ENCODE measurements at places on chromosomes 7 and 10. TPM values are rescaled to one million over a fixed set of nuclear protein-coding genes. Genes with fewer than 3 reads are reported as not detected.

The OPALIN gene
- not detected for total RNA-seq

The GRM3 gene
- total RNA-seq, result not detected

The IFIT1B gene
- total RNA-seq, result 0.24 TPM

The FFAR4 gene
- not detected for total RNA-seq

The SPDYE2 gene
- total RNA-seq, result 0.16 TPM

The OPN4 gene
- 0.19 TPM for total RNA-seq

The NPFFR1 gene
- total RNA-seq, result not detected

The GHRHR gene
- total RNA-seq, result not detected

DNA sequence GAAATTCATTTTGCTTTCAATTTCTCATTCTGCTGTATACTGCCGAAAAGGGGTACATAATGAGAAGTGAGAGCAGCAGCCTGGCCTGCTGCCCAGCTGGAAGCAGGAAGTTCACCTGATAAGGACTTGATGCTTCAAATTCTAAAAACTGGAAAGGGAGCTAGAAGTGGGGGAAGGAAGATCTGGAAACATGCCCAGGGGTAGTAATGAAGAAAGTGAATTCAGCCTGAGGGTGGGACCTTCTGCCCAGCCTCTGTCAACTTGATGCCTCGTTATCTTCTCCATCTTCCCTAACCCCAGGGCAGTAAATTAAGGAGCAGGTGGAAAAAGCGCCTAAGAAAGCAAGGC is 69.4 kb downstream of the ARMH3 start:
- peaks cover 18% of the 10 kb centered on the region for H3K4me1 ChIP-seq
- H3K4me3 ChIP-seq, result no peak overlapping the region
- H3K27ac ChIP-seq, result no peak overlapping the region
- H3K27me3 ChIP-seq, result no peaks in the 10 kb centered on the region
- H3K36me3 ChIP-seq, result peaks cover 51% of the 10 kb centered on the region
- peak; percentile 61 for DNase-seq

DNA sequence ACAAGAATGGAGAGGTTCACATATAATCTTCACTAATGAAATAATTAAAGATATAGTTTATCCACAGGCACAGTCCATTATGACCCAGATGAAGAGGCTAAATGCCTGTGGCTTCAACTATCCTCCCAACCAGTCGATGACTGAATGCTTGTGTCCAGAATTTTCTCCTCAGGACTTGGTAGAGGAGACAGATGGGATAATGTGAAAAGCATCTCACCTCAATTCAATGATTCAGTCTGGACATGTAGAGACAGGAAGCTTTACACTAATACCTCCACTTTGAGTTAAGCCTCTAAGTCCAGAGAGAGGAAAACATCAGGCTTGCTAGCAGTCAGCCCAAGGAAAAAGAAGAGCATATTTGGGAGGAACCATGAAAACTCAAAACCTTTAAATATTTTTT is 59.1 kb upstream of the COL1A2 start:
- no peaks in the 10 kb centered on the region for H3K27me3 ChIP-seq
- H3K36me3 ChIP-seq, result no peaks in the 10 kb centered on the region
- H3K4me1 ChIP-seq, result no peaks in the 10 kb centered on the region
- no peak for DNase-seq

GRCh38 chr7:134599371-134599770 is 47.3 kb upstream of the BPGM start:
- DNase-seq, result no peak
- H3K4me3 ChIP-seq, result no peak overlapping the region
- H3K36me3 ChIP-seq, result no peaks in the 10 kb centered on the region

DNA sequence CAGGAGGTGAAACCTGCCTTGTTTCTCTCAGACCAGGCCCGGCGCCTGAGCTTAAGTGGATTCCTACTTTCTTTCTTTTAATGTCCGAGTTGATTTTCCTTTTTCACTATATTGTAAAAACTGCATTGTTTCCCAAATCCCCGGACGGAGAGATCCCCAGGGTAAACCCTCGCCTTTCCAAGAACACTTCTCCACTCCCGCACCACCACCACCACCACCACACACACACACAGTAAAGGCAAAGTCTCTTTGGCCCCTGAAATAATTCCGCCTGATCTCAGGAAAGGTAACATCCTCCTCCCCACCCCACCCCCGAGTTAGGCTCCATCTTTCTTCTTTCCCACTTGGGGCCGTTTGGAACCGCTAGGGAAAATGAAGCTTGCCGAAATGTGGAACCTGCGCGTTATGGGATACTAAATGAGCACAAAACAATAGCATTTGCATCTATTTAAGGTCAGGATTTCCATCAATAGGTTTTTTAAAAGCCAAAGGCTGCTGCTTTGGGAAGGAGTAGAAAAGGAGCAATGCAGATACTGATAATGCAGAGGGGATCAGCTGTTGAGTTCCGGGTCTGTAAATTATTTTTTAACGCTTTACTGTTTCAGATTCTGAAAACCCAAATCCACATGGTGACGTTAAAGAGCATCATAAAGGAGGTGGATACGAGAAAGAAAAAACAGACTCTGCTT is 2.5 kb downstream of the HPSE2 start:
- H3K4me1 ChIP-seq, result no peaks in the 10 kb centered on the region
- peak overlapping the region; percentile 49 for H3K4me3 ChIP-seq
- DNase-seq, result no peak
- no peak overlapping the region for H3K27ac ChIP-seq
- no peaks in the 10 kb centered on the region for H3K36me3 ChIP-seq
- peaks cover 26% of the 10 kb centered on the region for H3K27me3 ChIP-seq

GRCh38 chr7:117165656-117166055 is 157.2 kb downstream of the WNT2 start:
- no peaks in the 10 kb centered on the region for H3K36me3 ChIP-seq
- H3K27me3 ChIP-seq, result no peaks in the 10 kb centered on the region
- no peak overlapping the region for H3K4me3 ChIP-seq
- peak overlapping the region; percentile 11 for H3K27ac ChIP-seq
- H3K4me1 ChIP-seq, result peaks cover 7% of the 10 kb centered on the region

GRCh38 chr7:150939466-150939865 is 38.7 kb downstream of the KCNH2 start:
- no peak overlapping the region for H3K4me3 ChIP-seq
- no peaks in the 10 kb centered on the region for H3K36me3 ChIP-seq
- DNase-seq, result no peak
- peaks cover 14% of the 10 kb centered on the region for H3K4me1 ChIP-seq
- no peaks in the 10 kb centered on the region for H3K27me3 ChIP-seq
- no peak overlapping the region for H3K27ac ChIP-seq

DNA sequence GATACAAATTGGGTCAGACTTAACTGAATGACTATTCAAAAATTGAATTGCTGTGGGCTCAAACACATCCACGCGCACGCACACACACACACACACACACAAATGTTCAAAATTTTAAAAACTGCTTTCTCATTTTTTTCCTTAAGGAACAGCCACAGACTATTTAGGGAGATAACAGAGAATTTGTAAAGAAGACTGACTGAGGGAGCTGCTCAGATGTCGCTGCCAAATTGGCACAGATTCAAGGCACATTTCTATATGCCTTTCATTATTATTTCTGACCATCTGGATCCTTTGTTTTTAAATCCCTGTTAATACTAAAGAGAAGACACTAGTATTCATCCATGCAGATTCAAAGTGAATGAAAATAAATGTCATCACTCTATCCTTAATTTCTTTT is 154.8 kb downstream of the DGKB start:
- no peaks in the 10 kb centered on the region for H3K4me1 ChIP-seq
- DNase-seq, result no peak
- H3K27ac ChIP-seq, result no peak overlapping the region
- H3K4me3 ChIP-seq, result no peak overlapping the region

- peak overlapping the region; percentile 95 for H3K27ac ChIP-seq
- no peaks in the 10 kb centered on the region for H3K4me1 ChIP-seq
- no peaks in the 10 kb centered on the region for H3K27me3 ChIP-seq
- no peak for DNase-seq
- peaks cover 54% of the 10 kb centered on the region for H3K36me3 ChIP-seq
These were observed 120.8 kb upstream of the PDLIM1 start for GRCh38 chr10:95411635-95412034.

DNA sequence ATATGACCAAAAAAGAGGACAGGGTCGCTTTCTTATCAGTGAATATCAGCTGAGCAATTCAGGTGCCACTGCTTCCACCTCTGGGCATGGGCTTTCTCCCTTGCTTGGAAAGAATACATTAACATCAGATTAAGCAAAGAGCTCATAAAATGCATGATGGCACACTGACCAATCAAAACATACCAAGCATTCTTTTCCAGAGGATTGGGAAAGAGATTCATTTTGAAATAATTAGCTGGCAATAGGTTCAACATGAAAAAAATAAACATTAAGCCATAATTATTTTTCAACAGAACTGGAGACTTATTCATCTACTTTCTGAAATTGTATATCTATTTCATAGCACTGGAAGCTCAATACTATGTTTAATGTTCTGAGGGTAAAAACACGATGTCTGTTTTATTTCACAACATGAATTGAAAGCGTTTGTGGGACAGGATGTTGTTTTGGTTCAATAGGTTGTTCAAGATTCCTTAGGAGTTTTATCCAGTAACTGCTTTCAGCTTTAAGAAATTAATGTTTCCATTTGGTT is 53.2 kb downstream of the TFAM start:
- no peaks in the 10 kb centered on the region for H3K27me3 ChIP-seq
- DNase-seq, result no peak
- no peaks in the 10 kb centered on the region for H3K36me3 ChIP-seq

DNA sequence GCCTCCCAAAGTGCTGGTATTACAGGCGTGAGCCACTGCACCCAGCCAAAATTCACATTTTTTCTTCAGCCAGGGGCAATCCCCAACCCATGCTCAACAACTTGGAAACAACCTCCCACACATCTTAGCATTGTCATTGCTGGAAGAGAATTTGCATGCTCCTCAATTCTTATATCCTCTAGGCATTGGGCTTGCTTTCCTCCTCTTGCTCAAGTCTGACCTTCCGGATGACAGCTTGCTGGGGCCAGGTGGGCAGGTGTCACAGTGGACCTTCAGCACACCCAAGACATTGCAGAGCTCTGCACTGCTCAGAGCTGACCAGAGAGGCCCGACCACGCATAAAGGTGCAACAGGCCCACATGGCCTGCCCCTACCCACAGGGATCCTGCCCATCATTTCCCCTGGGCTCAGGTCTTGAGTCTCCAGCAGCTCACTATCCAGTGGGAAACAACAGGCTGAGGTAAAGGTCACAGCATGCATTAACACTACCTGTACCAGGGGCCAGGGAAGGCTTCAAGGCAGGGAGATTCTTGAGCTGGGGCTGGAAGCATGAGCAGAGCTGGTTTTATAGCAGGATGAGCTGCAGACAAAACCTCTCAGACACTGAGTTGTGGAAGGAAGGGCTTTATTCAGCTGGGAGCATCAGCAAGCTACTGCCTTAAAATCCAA is 6.8 kb upstream of the GPR15LG start:
- no peak overlapping the region for H3K27ac ChIP-seq
- no peaks in the 10 kb centered on the region for H3K36me3 ChIP-seq
- no peaks in the 10 kb centered on the region for H3K4me1 ChIP-seq
- H3K4me3 ChIP-seq, result no peak overlapping the region
- no peak for DNase-seq

DNA sequence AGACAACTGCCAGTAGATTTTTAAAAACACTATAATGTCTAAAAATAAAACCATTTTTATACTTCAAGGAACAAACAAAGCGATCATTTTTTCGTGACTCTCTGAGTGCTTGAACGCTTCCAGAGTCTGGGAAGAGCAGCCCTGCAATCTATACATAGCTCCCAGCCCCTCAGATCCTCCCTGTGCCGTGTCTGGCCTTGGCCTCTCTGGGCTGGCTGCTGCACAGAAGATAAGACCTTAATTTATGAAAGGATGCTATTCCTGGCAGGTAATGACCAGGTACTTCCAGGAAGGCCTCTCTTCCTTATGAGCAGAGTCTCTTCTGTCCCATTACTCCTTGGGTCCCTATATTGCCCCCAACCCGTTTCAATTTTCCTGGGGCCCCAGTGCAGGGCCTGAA is 200.9 kb upstream of the AOAH start:
- H3K4me3 ChIP-seq, result no peak overlapping the region
- H3K4me1 ChIP-seq, result no peaks in the 10 kb centered on the region
- no peak overlapping the region for H3K27ac ChIP-seq
- no peaks in the 10 kb centered on the region for H3K27me3 ChIP-seq

- no peaks in the 10 kb centered on the region for H3K36me3 ChIP-seq
- DNase-seq, result no peak
- H3K4me3 ChIP-seq, result no peak overlapping the region
- H3K27me3 ChIP-seq, result no peaks in the 10 kb centered on the region
- H3K4me1 ChIP-seq, result no peaks in the 10 kb centered on the region
These were observed 24.5 kb upstream of the MRC1 start for GRCh38 chr10:17784688-17785087.

GRCh38 chr7:65004575-65004974 is 1.9 kb downstream of the ERV3-1 start:
- no peak overlapping the region for H3K4me3 ChIP-seq
- no peaks in the 10 kb centered on the region for H3K27me3 ChIP-seq
- H3K4me1 ChIP-seq, result no peaks in the 10 kb centered on the region
- DNase-seq, result no peak
- no peak overlapping the region for H3K27ac ChIP-seq

GRCh38 chr10:133034092-133034491 is 53.6 kb upstream of the ADGRA1 start:
- H3K4me1 ChIP-seq, result no peaks in the 10 kb centered on the region
- H3K27ac ChIP-seq, result no peak overlapping the region
- H3K4me3 ChIP-seq, result no peak overlapping the region

- no peak for DNase-seq
- peak overlapping the region; percentile 4 for H3K27ac ChIP-seq
- H3K36me3 ChIP-seq, result no peaks in the 10 kb centered on the region
- H3K4me1 ChIP-seq, result no peaks in the 10 kb centered on the region
- H3K27me3 ChIP-seq, result no peaks in the 10 kb centered on the region
These were observed 23.3 kb upstream of the SMARCD3 start for GRCh38 chr7:151271699-151272355.

GRCh38 chr7:106420736-106421135 is 136.0 kb upstream of the NAMPT start:
- no peaks in the 10 kb centered on the region for H3K27me3 ChIP-seq
- no peak overlapping the region for H3K4me3 ChIP-seq
- no peaks in the 10 kb centered on the region for H3K4me1 ChIP-seq

DNA sequence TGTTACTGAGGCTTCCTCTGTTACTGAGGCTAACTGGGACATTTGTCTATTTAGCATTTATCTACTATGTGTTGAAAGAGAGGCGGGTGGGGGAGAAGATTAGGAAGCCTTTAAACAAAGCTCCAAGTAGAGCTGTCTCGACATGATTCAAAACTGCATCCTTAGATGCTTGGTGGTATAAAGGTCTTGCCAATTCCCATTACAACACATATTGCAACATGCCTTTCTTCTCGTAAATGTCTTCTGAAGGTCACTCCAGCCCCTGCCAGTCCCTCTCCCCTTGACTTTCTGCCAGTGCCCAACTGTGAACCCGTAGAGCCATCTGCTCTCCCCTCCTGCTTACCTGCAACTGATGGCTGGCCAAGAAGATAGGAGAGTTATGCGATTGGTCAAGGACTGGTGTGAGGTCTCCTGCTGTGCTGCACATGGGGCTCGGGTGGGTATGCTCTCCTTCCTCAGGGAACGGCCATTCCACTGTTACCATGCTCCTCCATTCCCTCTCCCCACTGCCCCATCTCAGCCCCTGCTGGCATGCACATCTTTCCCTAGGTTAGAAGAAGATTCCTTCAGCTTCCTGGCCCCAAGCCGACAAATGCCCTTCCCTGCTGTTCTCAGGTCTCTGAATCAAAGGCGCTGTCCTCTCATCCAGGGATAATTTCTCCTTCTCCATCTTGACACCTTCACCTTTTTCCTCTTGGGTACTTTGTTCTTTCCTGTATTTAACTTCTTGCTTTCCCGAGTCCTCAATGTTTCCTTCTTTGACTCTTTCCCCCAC is 43.6 kb upstream of the ZNF32 start:
- no peak overlapping the region for H3K4me3 ChIP-seq
- H3K4me1 ChIP-seq, result no peaks in the 10 kb centered on the region
- H3K36me3 ChIP-seq, result no peaks in the 10 kb centered on the region
